ENCODE measurements at places on chromosomes 3 and 15. TPM values are rescaled to one million over a fixed set of nuclear protein-coding genes. Genes with fewer than 3 reads are reported as not detected.

Gene TEX55
- 6.6 TPM for total RNA-seq

Gene RTP1
- not detected for total RNA-seq

Gene CCR9
- total RNA-seq, result 0.09 TPM

Gene OCA2
- 3.7 TPM for total RNA-seq

Gene HIGD2B
- total RNA-seq, result not detected

Gene AADACL2
- 0.62 TPM for total RNA-seq

Gene HHLA2
- total RNA-seq, result 2.6 TPM

Gene TSC22D2
- 9.6 TPM for total RNA-seq

Gene ARPP21
- total RNA-seq, result not detected

DNA sequence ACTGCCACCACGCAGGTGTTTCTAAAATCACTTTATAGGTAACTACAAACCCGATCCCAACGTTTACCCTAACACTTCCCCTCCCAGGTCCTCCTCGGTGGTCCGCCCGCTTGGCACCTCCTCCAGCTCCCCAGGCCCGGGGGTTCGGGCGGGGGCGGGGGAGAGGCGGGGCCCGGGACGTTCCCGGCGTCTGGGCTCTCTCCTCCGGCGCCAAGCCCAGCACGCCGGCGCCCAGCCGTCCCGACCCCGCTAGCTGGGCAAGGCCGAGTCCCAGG is 562 bp downstream of the CGGBP1 start:
- H3K36me3 ChIP-seq, result no peaks in the 10 kb centered on the region
- no peaks in the 10 kb centered on the region for H3K27me3 ChIP-seq
- DNase-seq, result no peak
- H3K4me1 ChIP-seq, result no peaks in the 10 kb centered on the region
- H3K4me3 ChIP-seq, result peak overlapping the region; percentile 93

DNA sequence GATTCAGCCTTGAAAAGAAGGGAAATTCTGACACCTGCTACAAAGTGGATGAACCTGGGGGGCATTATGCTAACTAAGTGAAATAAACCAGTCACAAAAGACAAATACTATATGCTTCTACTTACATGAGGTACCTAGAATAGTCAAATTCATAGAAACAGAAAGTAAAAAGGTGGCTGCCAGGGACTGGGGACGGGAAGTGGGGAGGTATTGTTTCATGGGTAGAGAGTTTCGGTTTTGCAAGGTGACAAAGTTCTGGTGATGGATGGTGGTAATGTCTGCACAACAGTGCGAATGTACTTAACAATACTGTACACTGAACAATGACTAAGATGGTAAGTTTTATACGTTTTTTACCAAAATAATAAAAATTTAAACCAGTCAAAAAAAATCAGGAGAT is 4.8 kb downstream of the IDH2 start:
- peak overlapping the region; percentile 75 for H3K27ac ChIP-seq
- DNase-seq, result no peak
- H3K4me1 ChIP-seq, result peaks cover 22% of the 10 kb centered on the region
- H3K4me3 ChIP-seq, result no peak overlapping the region
- H3K36me3 ChIP-seq, result no peaks in the 10 kb centered on the region

- no peaks in the 10 kb centered on the region for H3K4me1 ChIP-seq
- no peaks in the 10 kb centered on the region for H3K27me3 ChIP-seq
- H3K36me3 ChIP-seq, result peaks cover 4% of the 10 kb centered on the region
- no peak overlapping the region for H3K27ac ChIP-seq
Measured at GRCh38 chr15:67809441-67809840, 15.9 kb upstream of the SKOR1 start.

DNA sequence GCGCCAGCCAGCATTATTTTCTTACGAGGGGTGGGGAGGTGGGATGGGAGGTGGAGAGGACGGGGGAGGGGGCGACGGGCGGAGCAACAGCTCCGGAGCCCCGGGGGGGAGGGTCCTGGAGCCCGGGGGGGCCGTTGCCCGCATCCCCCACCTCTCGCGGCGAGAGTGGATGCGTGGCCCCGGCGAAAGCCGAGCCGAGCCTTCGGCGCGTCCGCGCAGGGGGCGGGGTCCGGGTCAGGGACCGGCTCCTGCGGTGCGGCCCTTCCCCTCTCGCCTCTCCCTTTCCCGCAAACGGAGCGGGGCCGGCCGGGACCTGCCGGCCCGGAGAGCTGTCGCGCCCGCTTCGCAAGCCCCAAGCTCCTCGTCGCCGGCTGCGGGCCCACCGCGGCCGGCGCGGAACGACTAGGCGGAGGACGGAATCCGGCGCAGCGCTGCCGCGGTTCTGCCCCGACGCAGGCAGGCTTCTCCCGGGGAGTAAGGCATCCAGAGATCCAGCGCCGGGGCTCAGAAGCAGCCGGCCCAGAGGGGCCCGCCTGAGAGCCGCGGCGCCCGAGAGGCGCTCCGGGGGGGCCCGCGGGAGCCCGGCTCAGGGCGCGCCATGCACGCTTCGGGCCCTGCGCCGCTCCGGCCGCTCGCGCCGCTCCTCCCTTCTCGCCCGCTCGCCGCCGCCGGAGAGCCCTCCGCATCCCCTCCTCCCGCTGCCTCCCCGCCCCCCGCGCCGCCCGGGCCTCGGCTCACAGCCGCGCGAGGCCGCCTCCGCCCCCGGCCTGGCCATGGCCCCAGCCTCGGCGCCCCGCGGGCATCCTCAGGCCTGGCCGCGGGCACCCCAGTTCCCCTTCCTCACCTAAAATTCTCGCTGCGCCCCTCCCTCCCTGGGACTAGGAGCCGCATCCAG is 459 bp upstream of the ADCY5 start:
- no peaks in the 10 kb centered on the region for H3K27me3 ChIP-seq
- peak overlapping the region; percentile 55 for H3K4me3 ChIP-seq
- peak overlapping the region; percentile 75 for H3K27ac ChIP-seq
- no peaks in the 10 kb centered on the region for H3K36me3 ChIP-seq
- DNase-seq, result no peak

DNA sequence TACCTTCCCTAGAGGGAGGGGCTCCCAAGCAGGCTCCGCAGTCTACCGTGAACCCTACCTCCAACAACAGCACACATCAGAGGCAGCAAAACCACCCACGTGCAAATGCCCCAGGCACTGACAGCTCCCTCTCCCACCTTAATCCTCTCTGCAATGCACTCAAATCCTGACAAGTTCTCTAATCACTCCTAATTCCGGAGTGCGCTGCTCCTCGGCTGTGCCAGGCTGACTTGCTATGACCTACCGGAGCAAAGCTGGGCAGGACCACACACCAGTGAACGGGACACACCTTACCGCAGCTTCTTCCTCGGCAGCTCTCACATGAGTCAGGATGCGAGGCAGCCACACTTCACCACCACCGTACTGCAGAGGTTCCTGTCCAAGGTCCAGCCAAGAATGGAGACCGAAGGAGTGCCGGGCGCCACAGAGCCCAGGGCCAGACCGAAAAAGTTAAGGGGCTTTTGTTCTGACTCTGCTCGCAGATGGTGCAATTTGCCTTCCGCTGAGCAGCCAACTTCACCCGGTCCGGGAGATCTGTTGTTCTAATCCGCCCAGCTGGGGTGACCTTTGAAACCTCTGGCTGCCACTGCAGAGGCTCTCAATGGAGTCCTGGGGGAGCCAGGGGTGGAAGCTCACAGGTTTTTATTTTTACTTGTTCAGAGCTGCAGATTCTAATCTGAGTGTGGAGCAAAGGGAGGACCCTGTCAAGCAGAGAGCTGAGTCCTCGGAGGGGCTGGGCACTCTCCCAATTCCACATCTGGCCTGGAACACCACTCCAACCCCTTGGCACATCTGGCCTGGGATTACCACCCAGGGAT is 84.4 kb downstream of the MYLK start:
- no peaks in the 10 kb centered on the region for H3K4me1 ChIP-seq
- H3K4me3 ChIP-seq, result no peak overlapping the region
- no peaks in the 10 kb centered on the region for H3K27me3 ChIP-seq
- DNase-seq, result no peak
- no peaks in the 10 kb centered on the region for H3K36me3 ChIP-seq
- peak overlapping the region; percentile 36 for H3K27ac ChIP-seq

GRCh38 chr3:50542177-50543034 is 25.1 kb downstream of the C3orf18 start:
- H3K27me3 ChIP-seq, result no peaks in the 10 kb centered on the region
- H3K4me1 ChIP-seq, result no peaks in the 10 kb centered on the region
- no peaks in the 10 kb centered on the region for H3K36me3 ChIP-seq
- no peak overlapping the region for H3K4me3 ChIP-seq

DNA sequence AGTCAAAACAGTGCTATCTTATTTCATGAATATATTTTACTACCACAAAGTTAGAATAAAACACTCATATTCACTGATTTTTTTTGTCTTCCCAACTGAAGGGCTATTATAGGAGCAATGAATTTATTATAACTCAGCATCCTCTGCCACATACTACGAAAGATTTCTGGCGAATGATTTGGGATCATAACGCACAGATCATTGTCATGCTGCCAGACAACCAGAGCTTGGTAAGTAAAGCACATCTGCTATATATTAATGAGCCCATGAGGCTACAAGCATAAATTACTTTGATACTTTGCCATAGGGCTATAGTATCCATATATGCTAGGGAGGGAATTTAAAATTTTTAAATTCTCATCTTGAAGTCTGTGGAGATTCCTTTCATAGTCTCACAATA is 95.9 kb downstream of the FEZF2 start:
- H3K27me3 ChIP-seq, result no peaks in the 10 kb centered on the region
- H3K27ac ChIP-seq, result no peak overlapping the region
- no peak overlapping the region for H3K4me3 ChIP-seq
- DNase-seq, result no peak
- H3K4me1 ChIP-seq, result no peaks in the 10 kb centered on the region

- H3K4me3 ChIP-seq, result peak overlapping the region; percentile 1
- no peaks in the 10 kb centered on the region for H3K27me3 ChIP-seq
- H3K27ac ChIP-seq, result peak overlapping the region; percentile 1
- no peaks in the 10 kb centered on the region for H3K4me1 ChIP-seq
- DNase-seq, result peak; percentile 71
- no peaks in the 10 kb centered on the region for H3K36me3 ChIP-seq
Measured at GRCh38 chr15:99100245-99101173, 4.4 kb upstream of the SYNM start.

GRCh38 chr15:49387471-49387870 is 35.6 kb upstream of the FGF7 start:
- no peak overlapping the region for H3K27ac ChIP-seq
- H3K27me3 ChIP-seq, result no peaks in the 10 kb centered on the region
- no peak for DNase-seq
- no peak overlapping the region for H3K4me3 ChIP-seq

GRCh38 chr3:62100282-62100989 is 272.9 kb downstream of the FEZF2 start:
- no peaks in the 10 kb centered on the region for H3K27me3 ChIP-seq
- peak overlapping the region; percentile 56 for H3K27ac ChIP-seq
- H3K36me3 ChIP-seq, result no peaks in the 10 kb centered on the region
- no peak for DNase-seq

GRCh38 chr15:54250326-54250725 is 272.1 kb downstream of the UNC13C start:
- no peak overlapping the region for H3K27ac ChIP-seq
- no peaks in the 10 kb centered on the region for H3K4me1 ChIP-seq
- H3K27me3 ChIP-seq, result no peaks in the 10 kb centered on the region
- H3K36me3 ChIP-seq, result no peaks in the 10 kb centered on the region

- no peak overlapping the region for H3K4me3 ChIP-seq
- DNase-seq, result no peak
- H3K4me1 ChIP-seq, result no peaks in the 10 kb centered on the region
- H3K27me3 ChIP-seq, result no peaks in the 10 kb centered on the region
- no peak overlapping the region for H3K27ac ChIP-seq
- no peaks in the 10 kb centered on the region for H3K36me3 ChIP-seq
Measured at GRCh38 chr15:49693498-49693897, 72.7 kb downstream of the DTWD1 start.

GRCh38 chr15:95017666-95018328 is 786.4 kb downstream of the MCTP2 start:
- H3K4me1 ChIP-seq, result no peaks in the 10 kb centered on the region
- no peaks in the 10 kb centered on the region for H3K27me3 ChIP-seq
- DNase-seq, result no peak

DNA sequence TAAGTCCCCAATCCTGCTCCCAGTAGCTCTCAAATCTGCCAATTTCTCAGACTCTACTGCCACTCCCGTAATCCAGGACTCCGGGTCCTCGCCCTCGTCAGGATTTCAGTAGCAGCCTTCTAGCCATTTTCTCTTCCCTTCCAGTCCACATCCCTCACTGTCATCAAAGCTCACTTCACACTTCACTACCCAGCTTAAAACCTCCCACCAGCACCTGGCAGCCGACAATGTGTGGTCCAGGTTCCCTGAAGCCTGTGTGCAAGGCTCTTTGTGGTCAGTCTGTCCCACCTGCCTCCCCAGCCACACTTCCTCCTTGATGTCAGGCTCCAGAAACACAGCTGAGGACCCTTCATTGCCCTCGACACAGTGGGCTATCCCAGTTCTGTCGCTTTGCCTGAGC is 304.5 kb upstream of the ROPN1 start:
- no peak overlapping the region for H3K27ac ChIP-seq
- DNase-seq, result no peak
- H3K4me1 ChIP-seq, result no peaks in the 10 kb centered on the region
- no peak overlapping the region for H3K4me3 ChIP-seq

GRCh38 chr15:42929306-42929848 is 8.8 kb upstream of the TTBK2 start:
- H3K4me3 ChIP-seq, result no peak overlapping the region
- no peaks in the 10 kb centered on the region for H3K4me1 ChIP-seq
- DNase-seq, result no peak
- no peak overlapping the region for H3K27ac ChIP-seq

GRCh38 chr3:128383316-128384235 is 83.1 kb downstream of the DNAJB8 start:
- peak overlapping the region; percentile 79 for H3K27ac ChIP-seq
- H3K4me1 ChIP-seq, result peaks cover 25% of the 10 kb centered on the region
- H3K27me3 ChIP-seq, result no peaks in the 10 kb centered on the region
- DNase-seq, result peak; percentile 63
- H3K36me3 ChIP-seq, result no peaks in the 10 kb centered on the region

GRCh38 chr3:185089343-185089742 is 63.5 kb downstream of the C3orf70 start:
- H3K27ac ChIP-seq, result no peak overlapping the region
- no peak for DNase-seq
- H3K36me3 ChIP-seq, result no peaks in the 10 kb centered on the region
- H3K4me1 ChIP-seq, result no peaks in the 10 kb centered on the region
- H3K27me3 ChIP-seq, result no peaks in the 10 kb centered on the region

DNA sequence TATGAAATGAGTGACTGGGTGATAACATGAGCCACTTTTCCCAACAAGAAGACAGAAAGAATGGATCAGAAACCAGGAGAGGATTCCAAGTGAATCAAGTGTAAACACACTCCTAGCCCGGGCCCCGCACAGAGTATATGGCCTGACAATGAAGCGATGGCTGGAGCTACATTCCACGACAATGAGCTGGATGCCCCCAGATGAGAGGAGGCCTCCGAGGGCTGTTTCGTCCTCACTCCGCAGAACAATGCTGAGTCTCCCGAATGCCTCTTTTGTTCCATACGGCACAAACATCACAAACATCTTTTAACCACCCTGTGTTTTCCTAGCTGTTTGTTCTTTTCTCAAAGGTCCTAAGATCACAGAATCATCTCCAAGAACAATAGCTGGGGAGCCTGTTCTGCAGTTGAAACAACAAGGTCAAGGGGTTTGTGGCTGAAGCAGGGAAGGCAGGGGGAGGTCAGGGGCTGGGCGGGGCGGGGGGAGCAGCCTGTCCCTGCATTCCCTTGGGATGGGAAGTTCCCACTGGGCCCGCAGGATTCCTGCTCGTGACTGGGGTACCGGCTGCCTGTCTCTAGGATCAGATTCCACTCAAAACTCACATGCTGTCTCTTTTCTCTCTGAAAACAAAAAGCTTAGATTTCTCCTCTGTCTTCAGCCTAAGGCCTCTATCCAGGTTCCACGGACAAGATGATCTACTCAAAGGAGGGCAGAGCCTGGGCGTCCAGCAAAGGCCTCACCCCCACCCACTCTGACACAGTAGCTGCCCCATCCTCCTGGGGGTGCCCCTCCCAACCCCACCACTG is 151.3 kb downstream of the XXYLT1 start:
- H3K27me3 ChIP-seq, result no peaks in the 10 kb centered on the region
- no peak for DNase-seq
- no peak overlapping the region for H3K4me3 ChIP-seq
- no peaks in the 10 kb centered on the region for H3K4me1 ChIP-seq
- H3K36me3 ChIP-seq, result no peaks in the 10 kb centered on the region
- H3K27ac ChIP-seq, result peak overlapping the region; percentile 63
